Thyroid gland (tissue), 4 donors: ENCODE measurements at places on chromosomes 4 and X. TPM values are rescaled to one million over a fixed set of nuclear protein-coding genes. Genes with fewer than 3 reads are reported as not detected.

The PDLIM3 gene
- 243 TPM for total RNA-seq

The PPID gene
- 24.4 TPM for total RNA-seq

The SLAIN2 gene
- 79.0 TPM for total RNA-seq

The RENBP gene
- 3.6 TPM for total RNA-seq

The PNMA6A gene
- total RNA-seq, result 2.3 TPM

The AWAT2 gene
- not detected for total RNA-seq

The ARHGAP6 gene
- 51.0 TPM for total RNA-seq

The NLRP2B gene
- not detected for total RNA-seq

The SFRP2 gene
- 23.3 TPM for total RNA-seq

The LRIT3 gene
- total RNA-seq, result 0.45 TPM

The LINC00632 gene
- 22.6 TPM for total RNA-seq

The FGG gene
- total RNA-seq, result not detected

The MAGEA10 gene
- total RNA-seq, result not detected

The SPANXA2 gene
- not detected for total RNA-seq

The PIR gene
- total RNA-seq, result 32.9 TPM

The MAGEA11 gene
- total RNA-seq, result not detected

The GYPA gene
- total RNA-seq, result not detected

The GAGE1 gene
- total RNA-seq, result not detected

The EMCN gene
- 27.0 TPM for total RNA-seq

The CNGA2 gene
- total RNA-seq, result not detected

The RHOH gene
- 1.6 TPM for total RNA-seq
